Gastrocnemius medialis (tissue), 4 donors: ENCODE measurements at places on chromosomes 11 and 22. TPM values are rescaled to one million over a fixed set of nuclear protein-coding genes. Genes with fewer than 3 reads are reported as not detected.

- peaks cover 27% of the 10 kb centered on the region for H3K36me3 ChIP-seq
- no peak overlapping the region for H3K27ac ChIP-seq
- no peaks in the 10 kb centered on the region for H3K27me3 ChIP-seq
- DNase-seq, result no peak
- H3K4me1 ChIP-seq, result no peaks in the 10 kb centered on the region
Measured at GRCh38 chr22:25196326-25196725, 3.3 kb upstream of the CRYBB3 start.

Gene RASL10A
- 0.13 TPM for total RNA-seq

- no peak overlapping the region for H3K27ac ChIP-seq
- H3K36me3 ChIP-seq, result no peaks in the 10 kb centered on the region
- no peaks in the 10 kb centered on the region for H3K4me1 ChIP-seq
- no peak for DNase-seq
- H3K27me3 ChIP-seq, result no peaks in the 10 kb centered on the region
- no peak overlapping the region for H3K4me3 ChIP-seq
Measured at GRCh38 chr11:57095417-57095816, 86.3 kb upstream of the LRRC55 start.

DNA sequence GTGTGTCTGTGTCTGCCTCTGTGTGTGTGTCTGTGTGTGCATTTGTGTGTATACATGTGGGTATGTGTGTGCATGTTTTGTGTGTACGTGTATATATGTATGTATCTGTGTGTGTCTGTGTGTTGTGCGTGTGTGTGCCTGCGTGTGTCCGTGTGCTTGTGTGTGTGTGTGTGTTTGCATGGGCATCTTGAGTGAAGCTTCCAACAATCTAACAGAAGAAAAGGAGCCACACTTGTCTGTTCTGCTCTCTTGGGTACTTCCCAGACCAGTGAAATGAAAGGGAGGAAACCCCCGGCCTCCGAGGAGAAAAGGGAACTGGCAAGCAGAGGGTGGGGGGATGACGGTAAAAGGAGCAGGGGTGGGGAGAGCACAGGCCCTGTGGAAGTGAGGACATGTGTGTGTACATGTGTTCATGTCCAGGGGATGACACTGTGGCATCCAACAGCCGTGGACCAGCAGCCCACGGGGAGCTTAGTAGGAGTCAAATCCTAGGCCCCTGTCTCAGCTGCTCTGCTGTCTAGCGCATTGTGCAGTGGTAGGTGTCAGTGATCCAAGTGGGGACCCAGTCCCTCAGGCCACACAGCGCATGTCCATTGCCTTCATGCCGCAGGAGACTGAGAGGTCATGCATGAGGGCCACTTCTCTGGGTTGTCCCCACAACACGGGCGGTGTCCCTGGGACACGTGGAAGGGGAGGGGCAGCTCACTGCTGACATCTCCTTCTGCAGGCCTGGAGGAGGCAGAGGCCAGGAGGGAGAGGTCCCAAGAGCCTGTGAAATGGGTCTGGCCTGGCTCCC lies 8.1 kb downstream of the CSF2RB start:
- no peak for DNase-seq
- H3K27ac ChIP-seq, result no peak overlapping the region
- H3K27me3 ChIP-seq, result peaks cover 7% of the 10 kb centered on the region

DNA sequence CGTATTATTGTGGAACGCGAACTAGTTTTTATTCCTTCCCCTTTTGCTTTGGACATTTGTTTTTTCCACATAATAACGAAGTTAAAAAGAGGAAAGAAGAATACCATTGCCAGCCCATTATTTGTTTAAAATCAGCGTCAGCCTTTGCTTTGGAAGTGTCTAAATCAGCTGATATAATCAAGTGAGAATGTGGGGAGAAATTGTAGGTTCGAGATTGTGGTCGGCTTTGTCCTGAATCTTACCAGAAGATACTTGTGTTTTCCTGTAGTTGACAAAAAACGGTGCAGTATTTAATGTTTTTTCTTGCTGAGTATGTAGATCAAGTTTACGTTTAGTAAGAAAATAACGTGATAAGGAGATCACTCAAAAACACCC lies 935 bp downstream of the ZNF143 start:
- DNase-seq, result no peak
- peak overlapping the region; percentile 98 for H3K27ac ChIP-seq
- peaks cover 20% of the 10 kb centered on the region for H3K4me1 ChIP-seq
- H3K4me3 ChIP-seq, result peak overlapping the region; percentile 97
- H3K36me3 ChIP-seq, result no peaks in the 10 kb centered on the region
